ENCODE measurements at places on chromosomes 1 and 21.

DNA sequence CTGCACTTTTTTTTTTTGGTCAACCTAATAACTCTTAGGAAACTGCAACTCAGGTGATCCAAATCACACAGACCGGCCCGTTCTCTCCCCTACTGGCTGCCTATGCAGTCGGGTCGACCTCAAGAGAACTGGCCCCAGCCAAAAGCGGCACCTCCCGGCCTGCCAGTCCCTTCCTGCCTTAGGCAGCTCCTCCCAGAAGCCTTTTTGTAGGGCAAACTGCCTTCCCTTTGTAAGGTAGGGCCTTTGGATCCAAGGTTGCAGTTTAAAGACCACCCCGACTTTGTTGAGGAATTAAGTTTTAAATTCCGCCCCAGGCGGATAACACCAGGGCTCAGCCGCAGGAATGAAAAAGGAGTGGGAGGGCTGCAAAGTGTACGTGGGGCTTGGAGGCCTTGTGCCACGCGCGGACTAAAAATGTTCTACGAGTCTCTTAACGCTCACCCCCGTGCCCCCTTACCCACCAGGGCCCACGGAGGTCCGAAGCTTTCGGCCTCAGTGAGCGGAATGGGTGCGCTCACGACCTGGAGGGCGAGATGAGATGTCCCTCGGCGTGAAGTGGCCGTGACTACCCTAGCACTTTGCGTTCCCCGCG lies 642 bp upstream of the ST3GAL3 start:
- DNase-seq = peak; percentile 68

GRCh38 chr1:42848823-42849537 lies 2.6 kb downstream of the ZNF691 start:
- DNase-seq = no peak

DNA sequence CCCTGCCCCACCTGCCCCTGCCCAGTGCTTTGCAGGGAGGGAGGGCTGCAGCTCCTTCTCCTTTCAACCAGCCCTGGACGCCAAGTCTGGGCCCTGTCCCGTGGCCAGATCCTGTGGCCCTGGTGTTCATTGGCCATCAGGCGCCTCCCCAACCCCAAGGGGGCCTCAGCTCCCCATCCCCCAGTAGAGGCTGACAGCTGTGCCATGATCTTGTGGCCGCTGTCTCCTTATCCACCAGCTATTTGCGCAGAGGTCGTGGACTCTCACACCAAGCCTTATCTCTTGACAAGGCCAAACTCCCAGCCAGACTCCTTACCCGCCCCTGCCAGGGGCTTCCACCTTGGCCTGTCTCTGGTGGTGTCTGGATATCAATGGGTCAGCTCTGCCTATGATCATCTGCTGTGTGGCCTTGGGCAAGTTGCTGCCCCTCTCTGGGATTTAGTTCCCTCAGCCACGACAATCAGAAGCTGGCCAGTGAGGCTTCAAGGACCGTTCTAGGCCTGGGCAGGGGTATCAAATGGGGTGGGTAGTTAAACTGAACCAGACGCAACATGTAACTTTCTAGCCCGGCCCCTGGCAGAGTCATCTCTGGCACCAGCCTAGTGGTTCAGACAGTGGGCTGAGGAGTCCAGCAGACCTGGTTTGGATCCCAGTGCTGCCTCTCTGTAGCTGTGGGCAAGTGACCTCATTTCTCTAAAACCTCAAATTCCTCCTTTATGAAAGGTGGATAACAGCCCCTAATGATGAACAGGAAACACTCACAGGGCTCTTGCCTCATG lies 3.3 kb upstream of the COL8A2 start:
- DNase-seq = peak; percentile 20

DNA sequence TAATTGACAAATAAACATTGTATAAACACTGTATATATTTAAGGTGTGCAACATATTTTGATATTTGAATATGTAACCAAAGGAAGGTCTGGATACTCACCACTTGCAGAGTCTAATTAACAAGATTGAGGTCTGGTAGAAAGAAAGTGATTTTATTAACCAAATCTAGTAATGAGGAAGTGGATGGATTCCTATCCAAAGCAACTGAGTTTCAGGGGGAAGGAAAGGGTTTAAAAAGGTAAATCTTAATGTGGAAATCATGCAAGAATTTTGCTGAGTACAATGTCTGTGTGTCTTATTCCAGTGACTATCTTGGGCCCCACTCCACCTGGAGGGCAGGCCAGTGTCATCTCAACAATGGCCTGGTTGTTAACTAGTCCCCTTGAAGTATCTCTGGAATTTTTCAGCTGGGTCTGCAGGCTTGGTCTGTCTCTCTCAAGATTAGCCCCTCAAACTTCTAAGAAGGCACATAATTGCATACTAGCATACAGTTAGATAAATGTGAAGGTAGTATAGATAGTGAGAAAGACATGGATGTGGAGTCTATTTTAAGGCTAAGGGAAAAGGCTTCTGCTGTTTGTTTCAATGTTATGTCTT lies 262.7 kb upstream of the RGS18 start:
- DNase-seq = no peak

DNA sequence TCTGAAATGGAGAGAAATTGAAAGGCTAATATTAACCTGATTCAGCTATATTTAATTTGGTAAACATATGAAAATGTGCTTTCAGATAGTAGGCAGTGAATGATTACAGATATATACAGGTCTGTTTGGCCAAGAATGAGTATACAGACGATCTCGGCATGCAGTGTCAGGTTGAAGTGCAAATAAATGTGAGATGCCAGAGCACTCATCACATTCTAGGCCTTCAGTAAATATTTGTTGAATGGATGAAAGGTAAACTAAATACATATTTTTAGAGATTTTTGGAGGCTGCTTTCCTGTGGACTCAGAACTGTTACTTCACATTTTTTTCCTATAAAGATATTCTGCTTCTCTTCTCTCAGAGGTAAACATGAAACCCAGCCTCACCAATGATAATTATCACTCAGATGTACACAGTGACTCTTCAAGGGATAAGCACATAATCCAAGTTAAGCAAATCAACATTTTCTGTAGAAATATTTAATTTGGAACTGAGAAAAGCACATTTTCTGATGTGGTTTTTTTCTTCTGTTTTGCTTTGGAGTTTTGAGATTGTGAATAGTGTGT lies 702.9 kb downstream of the BRINP3 start:
- no peak for DNase-seq

- no peak for DNase-seq
These were observed 2.8 kb downstream of the PHGDH start for GRCh38 chr1:119714583-119714982.

DNA sequence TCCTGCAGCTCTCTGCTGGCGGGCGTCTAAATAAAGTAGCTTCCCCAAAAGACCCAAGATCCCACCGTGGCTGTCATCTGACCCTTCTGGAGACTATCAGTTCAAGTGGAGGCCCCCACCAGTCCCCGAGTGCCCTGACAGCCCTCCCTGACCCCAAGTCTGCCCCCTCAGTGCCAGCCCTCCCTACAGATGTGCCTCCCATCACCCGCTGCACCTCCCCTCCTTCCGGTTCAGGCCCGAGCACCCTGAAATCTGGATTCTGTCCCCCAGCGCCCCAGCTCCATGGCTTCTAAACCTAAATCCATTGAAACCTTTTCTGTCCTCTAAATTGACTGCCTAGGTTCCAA lies 595 bp downstream of the IL10RB start:
- no peak for DNase-seq

DNA sequence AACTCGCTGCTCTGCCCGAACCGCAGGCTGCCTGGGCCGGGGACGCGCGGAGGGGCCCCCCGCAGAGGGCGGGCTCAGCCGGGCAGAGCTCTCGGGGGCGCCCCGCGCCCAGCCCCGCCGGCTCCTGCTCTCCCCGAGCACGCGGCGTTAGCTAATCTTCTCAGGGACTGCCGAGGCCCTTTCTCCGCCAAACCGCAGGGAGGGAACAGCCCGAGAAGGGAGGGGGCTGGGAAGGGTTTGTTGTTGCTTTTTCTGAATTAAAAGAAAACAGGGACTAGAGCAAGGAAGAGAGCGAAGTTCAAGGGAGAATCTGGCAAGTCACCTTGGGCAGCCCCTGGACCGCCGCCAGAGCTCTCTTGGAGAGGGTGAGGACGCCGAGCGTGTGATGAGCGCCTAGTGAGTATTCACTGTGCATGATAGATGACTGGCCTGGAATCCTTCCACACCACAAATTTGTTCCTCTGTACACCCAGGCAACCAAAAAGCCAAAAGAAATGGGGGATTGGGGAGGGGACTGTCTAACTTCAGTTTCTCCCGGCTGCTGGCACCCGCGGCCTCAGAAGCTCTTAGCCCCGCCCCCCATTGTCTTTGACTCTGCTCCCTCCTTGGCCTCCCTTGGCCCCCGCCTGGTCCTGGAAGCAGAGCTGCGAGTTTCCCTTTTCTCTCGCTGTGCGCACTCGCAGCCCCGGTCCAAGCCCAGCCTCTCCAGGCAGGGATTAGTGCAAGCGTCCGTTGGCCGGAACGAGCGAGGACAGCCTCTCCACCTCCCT lies 19.7 kb upstream of the LMX1A start:
- DNase-seq = peak; percentile 46

- no peak for DNase-seq
These were observed 14.7 kb upstream of the MYOG start for GRCh38 chr1:203100516-203100869.

DNA sequence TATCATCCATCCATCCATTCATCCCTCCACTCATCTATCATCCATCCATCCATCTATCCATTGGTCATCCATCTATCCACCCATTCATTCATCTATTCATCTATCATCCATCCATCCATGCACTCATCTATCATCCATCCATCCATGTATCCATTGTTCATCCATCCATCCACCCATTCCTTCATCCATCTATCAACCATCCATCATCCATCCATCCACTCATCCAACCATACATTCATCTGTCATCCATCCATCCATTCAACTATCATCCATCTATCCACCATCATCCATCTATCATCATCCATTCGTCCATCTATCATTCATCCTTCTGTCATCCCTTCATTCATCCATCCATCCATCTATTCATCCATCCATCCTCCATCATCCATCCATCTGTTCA lies 61.1 kb downstream of the UMODL1 start:
- no peak for DNase-seq

GRCh38 chr1:227959325-227959860 lies 11.7 kb upstream of the WNT9A start:
- DNase-seq = no peak

GRCh38 chr1:7109901-7110300 lies 324.6 kb downstream of the CAMTA1 start:
- DNase-seq = no peak

DNA sequence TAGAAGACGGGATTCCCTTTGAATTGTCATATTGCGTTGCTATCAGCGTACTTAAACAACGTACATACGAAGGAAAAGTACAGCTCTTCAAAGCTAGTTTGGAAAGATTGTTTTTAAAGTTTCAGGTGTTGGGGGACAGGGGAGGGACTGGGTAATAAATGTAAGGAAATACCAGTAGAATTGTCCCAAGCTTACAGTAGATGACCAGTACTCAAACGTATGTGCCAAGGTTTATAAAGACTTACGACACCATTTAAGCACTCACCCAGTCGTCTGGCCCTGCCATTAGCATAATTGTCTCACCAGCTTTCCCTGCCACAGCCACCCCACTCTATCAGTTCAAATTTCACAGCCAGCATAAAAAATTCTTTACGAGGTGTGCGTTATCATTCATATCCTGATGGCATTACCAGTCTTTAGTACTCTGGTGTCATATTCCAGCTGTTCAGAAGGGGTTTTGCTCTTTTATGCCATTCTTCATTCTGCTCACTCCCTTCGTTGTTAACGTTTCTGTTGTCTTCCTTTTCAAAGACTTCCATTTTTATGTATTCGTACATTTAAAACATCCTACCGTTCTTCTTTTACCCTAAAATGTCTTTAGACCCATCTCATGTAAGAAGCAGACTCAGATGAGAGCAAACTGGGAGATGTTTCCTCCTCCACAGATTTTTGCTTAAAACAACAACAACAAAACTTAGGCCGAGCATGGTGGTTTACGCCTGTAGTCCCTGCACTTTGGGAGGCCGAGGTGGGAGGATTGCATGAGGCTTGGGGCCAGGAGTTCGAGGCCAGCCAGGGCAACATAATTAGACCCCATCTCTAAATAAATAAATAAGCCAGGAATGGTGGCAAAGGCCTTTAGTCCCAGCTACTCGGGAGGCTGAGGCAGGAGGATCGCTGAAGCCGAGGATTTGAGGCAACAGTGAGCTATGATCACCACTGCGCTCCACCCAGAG lies 1.0 kb upstream of the HP1BP3 start:
- DNase-seq = peak; percentile 54

- DNase-seq = peak; percentile 47
These were observed 26.0 kb downstream of the MACF1 start for GRCh38 chr1:39230261-39231190.

GRCh38 chr1:153928245-153928644 lies 5.5 kb upstream of the GATAD2B start:
- DNase-seq = no peak

DNA sequence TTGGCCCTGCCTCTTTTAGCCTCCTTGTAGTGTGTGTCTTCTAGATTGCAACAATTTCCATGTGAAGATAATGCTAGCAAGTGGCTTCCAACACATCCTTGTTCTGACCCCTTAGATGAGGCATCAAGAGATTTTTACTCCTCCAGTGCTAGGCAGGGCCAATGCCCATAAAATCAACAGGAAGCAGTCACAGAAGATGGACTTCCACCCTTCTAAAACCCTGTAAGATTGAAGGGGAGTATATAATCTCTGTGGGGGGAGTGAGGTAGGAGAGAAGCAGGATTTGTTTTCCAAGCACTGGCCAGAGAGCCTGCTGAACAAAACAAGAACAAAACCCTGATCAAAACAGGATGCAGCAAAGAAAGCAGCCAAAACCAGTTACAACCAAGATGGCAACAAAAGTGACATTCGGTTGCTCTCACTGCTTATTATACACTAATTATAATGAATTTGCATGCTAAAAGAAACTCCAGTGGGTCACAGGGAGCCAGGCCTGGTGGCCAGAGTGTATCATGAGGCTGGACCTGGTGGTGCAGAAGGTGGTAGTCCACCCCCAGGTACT lies 12.1 kb downstream of the GON4L start:
- DNase-seq = no peak

DNA sequence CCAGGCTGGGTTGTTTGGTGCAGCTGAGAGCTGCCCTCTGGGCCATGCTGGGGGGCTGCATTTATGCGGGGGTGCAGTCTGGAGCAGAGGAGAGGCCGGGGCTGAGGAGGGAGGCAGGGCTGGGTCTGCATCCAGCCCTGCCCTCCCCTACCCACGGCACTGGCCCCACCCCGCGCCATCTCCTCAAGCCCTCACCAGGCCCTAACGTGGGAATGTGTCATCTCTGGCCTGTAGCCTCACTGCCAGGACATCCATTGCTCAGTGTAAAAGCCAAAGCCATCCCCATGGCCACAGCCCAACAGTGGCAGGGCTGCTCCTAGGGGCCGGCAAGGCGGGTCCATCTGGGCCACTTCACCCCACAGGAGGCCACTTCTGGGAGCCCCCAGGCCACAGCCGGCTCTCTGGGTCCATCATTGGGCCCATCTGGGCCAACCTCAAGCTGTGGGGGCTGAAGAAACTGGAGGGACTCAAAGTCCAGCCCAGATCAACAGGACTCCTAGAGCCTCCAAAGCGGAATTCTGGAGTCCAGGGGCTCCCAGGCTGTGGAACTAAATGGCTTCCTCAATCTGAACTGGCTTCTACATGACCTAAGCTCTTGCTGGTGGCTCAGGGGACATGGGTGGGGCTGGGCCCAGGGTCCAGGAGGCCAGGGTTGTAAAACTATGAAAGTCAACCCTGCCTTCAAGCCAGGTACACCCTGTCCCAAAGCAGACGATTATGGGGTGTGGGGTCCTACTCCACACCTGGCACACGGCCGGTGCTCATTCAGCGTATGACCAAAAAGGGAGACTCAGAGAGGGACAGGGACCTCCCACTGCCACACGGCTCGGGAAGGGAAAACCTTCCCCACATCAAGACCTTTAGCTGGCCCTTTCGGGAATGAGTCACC lies 32.6 kb downstream of the RUNX3 start:
- DNase-seq = no peak

Data from hematopoietic multipotent progenitor cell treated with erythropoietin and hydrocortisone succinate and interleukin-3 and kit ligand, for 8 days (in vitro differentiated cells).